ENCODE measurements at places on chromosomes 3 and 15.
A peak's percentile ranks its signal among the peaks of the same experiment; 100 is the strongest.

- DNase-seq, result peak; percentile 63
Observed at GRCh38 chr15:74616366-74616939, 817 bp downstream of the CLK3 start.

GRCh38 chr3:12193485-12194165, 34.9 kb upstream of the TIMP4 start:
- DNase-seq, result peak; percentile 100

- DNase-seq, result no peak
Observed at GRCh38 chr15:82030176-82030575, 15.6 kb downstream of the MEX3B start.

DNA sequence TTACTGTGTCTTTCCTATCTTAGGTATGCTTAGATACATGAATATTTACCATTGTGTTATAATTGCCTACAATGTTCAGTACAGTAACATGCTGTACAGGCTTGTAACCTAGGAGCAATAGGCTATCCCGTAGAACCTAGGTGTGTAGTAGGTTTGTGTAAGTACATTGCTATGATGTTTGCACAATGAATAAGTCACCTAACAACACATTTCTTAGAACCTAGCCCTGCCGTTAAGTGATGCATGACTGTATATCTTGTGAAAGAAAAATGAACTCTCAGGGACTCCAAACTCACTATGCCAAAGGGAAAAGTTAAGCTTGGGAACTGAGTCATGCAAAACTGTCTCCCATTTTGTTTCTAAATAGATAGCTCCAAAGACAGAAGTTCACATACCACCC, 91.5 kb upstream of the ACP3 start:
- DNase-seq, result peak; percentile 40

DNA sequence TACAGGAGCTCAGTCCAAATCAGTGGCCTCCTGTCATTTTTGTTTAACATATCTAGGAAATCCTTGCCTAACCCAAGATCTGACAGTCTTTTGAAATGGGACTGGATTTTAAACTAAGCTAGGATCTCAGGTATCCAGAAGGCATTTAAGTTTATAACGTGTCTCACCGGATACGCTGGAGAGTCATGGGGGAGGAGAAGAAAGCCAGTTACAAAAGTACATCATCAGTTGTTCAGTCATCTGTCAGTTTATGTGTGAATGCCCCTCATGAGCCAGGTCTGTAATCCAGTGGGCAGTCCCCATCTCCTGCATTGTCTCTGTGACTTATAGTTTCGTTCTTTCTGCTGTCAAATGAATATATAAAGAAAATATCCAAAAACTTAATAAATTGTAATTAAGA, 44.4 kb downstream of the RAB7A start:
- DNase-seq, result no peak

DNA sequence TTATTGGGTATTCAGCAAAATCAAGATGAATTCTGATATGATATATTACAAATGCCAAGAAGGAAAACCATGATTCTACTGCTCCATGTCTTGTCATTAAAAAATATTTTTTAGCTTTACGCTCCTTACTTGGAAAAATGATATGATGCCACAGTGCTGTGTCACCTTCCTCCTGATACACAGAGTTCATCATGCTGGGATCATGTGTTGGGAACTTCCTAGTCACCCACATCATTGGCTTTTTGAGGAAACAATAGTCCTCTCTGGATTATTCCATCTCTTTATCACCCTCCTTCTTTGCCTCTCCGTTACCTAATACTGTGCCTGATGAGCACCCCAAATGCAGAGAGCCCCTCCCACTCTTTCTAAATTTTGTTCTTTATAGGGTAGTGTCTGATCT, 94.3 kb upstream of the PFN2 start:
- no peak for DNase-seq

DNA sequence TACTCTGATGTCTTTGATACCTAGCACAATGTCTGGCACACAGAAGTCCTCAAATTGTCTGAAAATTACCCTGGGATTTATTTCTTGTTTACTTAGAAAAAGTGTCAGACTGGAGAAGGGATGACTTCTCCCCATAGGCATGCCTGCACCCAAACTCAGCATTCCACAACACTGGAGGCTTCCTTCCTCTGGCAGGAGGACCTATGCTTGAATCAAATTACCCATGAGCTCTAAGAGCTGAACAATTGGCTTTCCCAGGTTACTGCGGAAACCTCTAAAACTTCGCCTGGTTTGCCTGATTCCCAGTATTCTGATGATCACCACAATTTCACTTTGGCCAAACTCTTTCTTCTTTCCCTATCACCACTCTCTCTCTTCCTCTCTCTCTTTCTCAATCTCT, 217.4 kb downstream of the DIPK2A start:
- peak; percentile 2 for DNase-seq

DNA sequence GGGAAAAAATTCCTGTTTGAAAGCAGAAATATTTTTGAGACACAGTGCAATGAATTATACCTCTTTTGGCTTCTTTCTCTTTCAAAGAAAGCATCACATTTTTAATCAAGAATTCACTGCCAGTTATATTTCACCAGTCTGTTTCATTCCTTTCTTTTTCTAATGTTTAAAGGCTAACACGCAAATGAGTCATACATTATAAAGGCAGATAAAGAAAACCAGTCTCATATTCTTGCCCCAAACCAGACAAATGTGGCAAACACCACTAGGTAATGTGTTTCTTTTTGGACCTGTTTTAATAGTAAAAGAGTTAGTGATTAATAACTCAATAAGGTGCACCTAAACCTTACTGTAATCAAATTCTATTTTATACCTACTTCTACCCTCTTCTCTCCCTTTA, 83.8 kb downstream of the PLOD2 start:
- DNase-seq, result no peak

GRCh38 chr3:13045904-13046568, 27.2 kb downstream of the IQSEC1 start:
- no peak for DNase-seq

- no peak for DNase-seq
Observed at GRCh38 chr3:197026481-197026866, 3.1 kb downstream of the MELTF start.

DNA sequence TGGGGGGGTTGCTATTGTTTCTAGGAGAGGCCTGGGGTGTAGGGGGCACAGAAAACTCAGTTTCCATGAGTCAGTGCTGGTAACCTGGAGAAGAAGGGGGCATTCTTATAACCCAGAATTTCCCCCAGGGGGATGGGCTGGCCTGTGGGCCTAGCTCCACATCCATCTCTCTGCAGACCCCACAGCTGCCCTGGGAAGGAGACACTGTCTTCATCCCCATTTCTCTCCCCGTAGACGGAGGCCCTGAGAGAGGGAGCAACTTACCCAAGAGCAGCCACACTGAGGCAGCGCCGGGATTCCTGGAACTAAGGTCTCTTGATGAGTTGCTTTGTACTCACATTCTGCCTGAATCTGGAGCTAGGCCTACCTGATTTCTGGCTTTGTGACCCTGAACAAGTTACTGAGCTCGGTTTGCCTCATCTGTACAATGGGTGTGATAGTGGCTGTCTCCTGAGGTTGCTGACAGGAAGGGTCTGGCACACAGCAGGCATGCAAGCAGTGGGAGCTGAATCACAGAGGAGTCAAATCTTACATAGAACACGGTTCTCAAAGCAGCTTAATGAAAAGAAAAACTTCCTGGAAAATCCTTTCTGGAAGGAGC, 55.0 kb upstream of the LCTL start:
- no peak for DNase-seq

DNA sequence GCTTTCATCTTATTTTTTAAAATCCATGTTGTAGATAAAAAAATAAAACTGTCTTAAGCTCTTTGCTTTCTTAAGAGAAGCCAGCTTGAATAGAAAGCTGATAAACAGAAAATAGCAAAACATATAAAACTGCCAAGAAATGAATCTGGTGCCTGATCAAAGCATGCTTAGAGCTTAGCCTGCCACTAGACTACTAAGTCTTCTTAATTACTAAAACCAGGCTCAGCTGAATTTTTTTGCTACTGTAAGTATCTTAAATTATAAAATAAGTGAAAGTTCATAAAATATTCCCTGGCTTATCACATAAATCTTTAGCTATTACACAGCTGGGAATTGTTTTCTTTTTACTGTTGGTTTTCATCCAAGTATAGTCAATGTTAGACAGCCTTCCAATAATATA, 803.9 kb downstream of the DIPK2A start:
- DNase-seq, result no peak

DNA sequence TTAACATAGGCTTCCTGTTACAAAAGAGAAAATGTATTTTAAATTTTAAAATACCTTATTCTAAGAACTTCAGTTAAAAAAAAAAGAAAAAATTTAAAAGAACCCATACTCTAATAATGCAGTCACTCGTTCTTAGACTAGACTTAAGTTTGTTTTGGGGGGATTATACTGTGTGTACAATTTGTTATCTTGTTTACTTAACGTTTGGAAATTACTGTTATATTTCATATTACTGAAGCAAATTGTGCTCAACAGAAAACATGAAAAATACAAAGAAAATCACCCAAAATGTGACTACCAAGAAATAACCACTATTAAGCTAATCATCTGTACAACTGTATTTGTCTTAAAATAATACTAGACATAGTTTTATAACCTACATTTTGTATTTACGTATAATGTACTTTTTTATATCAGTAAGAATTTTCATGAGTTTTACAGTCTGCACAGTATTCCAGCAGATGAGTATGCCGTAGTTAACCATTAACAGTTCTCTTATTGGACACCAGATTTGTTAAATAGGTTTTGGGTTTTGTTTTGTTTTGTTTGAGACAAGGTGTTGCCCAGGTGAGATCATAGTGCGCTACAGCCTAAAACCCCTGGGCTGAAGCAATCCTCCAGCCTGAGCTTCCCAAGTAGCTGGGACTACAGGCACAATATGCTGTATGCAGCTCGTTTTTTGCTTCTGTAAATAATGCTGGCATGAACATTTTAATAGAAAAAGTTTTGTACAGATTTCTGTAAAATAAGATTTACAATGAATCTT, 88.8 kb upstream of the CHD2 start:
- DNase-seq, result no peak

DNA sequence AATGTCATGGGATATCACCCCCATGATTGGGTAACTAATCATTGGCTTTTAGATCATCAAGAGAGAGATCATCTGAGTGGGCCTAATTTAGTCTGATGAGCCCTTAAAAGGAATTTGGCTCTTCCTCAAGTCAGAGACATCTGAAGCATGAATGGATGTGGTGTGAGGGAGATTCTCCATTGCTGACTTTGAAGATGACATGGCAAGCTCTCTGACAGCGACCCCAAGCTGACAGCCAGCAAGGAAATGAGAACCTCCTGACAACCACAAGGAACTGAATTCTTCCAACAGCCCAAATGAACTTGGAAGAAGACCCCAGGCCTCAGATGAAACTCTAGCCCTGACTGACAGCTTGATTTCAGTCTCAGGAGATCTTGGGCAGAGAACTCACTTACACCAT, 108.4 kb upstream of the SPATA12 start:
- DNase-seq, result no peak

DNA sequence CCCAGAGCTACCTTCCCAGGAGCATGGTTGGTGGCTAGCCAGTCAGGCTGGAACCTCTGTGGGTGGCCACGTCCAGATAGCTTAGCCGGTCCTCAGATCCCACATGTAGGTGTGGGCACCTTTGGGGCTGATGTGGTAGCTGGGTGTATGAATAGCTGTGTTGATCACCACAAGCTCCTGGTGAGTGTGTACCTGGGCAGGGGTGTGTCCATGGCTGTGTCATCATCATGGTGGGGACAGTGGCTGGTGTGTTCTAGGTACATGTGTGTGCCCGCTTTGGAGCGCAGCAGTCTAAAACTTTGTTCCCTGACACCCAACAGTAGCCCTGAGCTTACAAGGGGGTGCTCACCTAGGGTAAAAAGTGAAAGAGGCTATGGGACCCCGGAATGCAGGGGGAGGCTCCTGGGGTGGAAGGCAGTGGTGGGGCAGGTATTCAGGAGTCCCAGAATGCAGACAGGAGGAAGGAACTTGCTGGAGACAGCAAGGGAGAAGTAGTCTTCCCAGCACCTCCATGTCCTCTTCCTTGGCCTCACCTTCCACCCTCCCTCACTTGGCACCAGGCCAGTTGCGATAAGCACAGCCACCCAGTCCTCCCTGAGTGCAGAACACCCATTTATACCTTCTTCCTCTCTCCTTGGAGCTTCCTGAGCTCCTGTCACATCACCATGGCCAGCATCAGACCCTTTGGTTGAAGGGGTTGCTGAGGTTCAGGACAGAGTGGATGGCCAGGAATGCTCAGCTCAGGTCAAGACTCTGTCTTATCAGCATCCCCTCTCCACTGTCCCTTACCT, 1.2 kb downstream of the CISH start:
- DNase-seq, result no peak

DNA sequence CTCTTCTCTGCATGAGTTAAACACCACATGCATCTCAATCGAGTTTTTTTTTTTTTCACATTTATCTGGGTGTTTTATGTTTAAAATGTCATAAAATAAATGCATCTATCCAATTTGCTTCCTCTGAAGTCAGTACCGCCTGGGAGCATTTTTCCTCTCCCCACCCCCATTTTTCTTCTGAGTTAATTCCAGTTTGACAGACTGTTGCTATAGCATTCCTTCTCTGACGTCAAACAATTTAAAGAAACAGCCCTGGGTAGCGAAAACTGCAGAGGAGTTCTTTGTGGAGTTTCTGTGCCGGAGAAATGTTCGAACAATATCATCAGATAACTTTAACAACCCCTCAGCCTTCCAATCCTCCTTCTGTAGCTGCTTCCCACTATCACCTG, 900 bp upstream of the GNB4 start:
- peak; percentile 71 for DNase-seq

- no peak for DNase-seq
Observed at GRCh38 chr3:14672588-14672987, 2.4 kb upstream of the C3orf20 start.

DNA sequence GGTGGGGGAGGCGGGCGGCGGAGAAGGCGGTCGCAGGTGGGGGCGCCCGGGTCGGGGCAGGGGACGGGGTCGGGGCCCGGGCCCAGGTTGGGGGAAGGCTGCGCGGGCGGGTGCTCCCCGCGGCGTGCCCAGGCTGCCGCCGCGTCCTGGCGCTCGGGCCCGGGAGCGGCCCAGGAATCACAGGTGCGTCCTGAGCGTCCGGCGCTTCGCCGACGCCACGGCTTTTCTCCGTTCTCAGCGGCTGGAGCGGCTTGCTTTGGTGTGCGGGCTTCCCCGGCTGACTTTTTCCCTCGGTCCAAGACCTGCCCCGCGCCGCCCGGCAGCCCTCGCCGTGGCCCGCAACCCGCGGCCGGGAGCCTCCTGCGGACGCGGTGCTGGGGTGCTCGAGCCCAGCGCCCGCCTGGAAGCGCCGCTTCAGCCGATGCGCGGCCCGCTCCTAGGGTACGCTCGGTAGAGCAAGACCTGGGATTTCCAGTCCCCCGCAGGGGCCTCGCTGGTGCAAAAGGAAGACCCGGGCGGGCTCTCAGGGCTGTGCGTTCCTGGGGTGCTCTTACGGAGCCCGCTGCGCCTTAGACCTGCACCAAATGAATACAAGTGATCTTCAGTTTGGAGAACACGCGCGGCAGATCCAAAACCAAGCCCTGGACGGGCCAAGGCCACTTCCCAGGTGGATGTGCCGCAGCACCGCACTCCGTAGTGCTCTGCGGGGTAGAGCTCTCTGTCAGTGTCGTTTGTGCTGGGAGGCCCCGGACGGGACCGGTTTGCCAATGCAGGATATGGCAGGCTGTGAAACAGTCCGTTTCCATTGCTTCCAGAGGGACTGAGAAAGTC, 639 bp downstream of the NIPA1 start:
- DNase-seq, result peak; percentile 10

- peak; percentile 69 for DNase-seq
Observed at GRCh38 chr3:12479919-12480427, 4.3 kb upstream of the TSEN2 start.

Measured in fibroblast of mammary gland (primary cell).